ENCODE measurements at places on chromosomes 5 and 9. TPM values are rescaled to one million over a fixed set of nuclear protein-coding genes. Genes with fewer than 3 reads are reported as not detected.

Gene SHROOM1
- 2.4 TPM for total RNA-seq

Gene ABCA1
- 18.9 TPM for total RNA-seq

Gene TEK
- not detected for total RNA-seq

Gene BAAT
- not detected for total RNA-seq

Gene CSF2
- total RNA-seq, result not detected

Gene HRH2
- total RNA-seq, result not detected

Gene KCNN2
- not detected for total RNA-seq

Gene NPR3
- total RNA-seq, result not detected

Gene PLCXD3
- total RNA-seq, result not detected

Gene CDKN2B-AS1
- 19.4 TPM for total RNA-seq

Gene GPR151
- not detected for total RNA-seq

Gene EFNA5
- total RNA-seq, result 3.6 TPM

Gene SMIM33
- total RNA-seq, result not detected

Gene OR1B1
- not detected for total RNA-seq

Gene UBE2QL1
- total RNA-seq, result not detected

Measured in OCI-LY7 (cell line).